Gastroesophageal sphincter (tissue), 4 donors: ENCODE measurements at places on chromosomes 13 and 19. TPM values are rescaled to one million over a fixed set of nuclear protein-coding genes. Genes with fewer than 3 reads are reported as not detected.

Gene GJB2
- 57.5 TPM for total RNA-seq

Gene MTUS2
- total RNA-seq = 22.3 TPM

GRCh38 chr13:40130871-40131636 is 475.6 kb downstream of the COG6 start:
- H3K27ac ChIP-seq = no peak overlapping the region
- H3K27me3 ChIP-seq = no peaks in the 10 kb centered on the region

DNA sequence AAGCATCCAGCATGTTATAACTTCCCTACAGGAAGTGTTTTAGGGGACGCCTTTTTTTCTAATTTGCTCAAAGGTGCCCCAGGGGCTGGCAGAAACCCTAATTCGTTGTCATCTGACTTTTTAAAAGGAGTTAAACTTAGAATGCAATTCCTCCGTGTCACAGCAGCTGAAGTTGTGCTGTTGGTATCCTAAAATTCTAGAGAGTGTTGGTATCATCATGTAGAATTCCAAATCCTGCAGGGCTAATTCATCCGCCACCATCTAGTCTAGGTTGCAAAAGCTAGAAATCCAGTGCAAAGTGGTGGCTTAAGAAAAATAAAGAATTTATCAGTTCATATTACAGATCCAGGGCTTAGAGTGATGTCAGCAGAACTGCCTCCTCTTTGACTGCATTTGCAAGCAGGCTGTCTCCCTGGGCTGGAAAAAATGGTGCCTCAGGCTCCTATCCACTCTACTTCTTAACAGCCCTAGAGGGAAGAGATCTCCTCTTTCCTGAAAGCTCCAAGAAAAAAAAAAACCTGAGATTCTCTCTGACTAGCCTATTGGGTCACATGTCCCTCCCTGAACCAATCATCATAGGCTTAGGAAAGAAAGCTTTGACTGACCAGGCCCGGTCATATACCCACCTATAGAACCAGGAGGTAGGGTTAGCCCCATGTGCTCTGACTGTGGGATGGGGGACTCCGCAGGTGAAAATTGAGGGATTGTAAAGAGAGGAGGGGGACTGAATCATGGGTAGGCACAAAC is 73.0 kb downstream of the MAP4K1 start:
- no peaks in the 10 kb centered on the region for H3K4me1 ChIP-seq
- ATAC-seq = no peak
- no peaks in the 10 kb centered on the region for H3K36me3 ChIP-seq
- H3K4me3 ChIP-seq = no peak overlapping the region
- peak overlapping the region; percentile 60 for H3K27ac ChIP-seq
- no peaks in the 10 kb centered on the region for H3K27me3 ChIP-seq

GRCh38 chr13:79637133-79637763 is 156.3 kb downstream of the NDFIP2 start:
- ATAC-seq = no peak
- no peak overlapping the region for H3K27ac ChIP-seq
- no peaks in the 10 kb centered on the region for H3K36me3 ChIP-seq
- H3K4me1 ChIP-seq = no peaks in the 10 kb centered on the region
- H3K27me3 ChIP-seq = no peaks in the 10 kb centered on the region
- H3K4me3 ChIP-seq = no peak overlapping the region

DNA sequence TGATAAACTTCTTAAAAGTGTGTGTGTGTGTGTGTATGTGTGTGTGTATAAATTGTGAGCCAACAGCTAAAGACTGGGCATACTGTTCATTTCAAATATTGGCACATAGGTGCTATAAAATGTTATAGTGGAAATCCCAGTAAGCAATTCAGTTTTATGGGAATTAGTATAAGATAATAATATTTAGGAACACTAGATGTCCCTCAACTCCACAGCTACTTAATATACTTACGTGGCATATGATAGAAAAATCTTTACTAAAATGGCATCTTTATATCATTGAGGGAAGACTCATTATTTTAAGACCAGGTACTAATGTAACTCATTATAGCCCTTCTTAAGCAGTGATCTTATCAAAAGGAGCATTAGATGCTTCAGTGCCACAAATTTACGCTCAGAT is 266.2 kb downstream of the MAB21L1 start:
- no peak overlapping the region for H3K4me3 ChIP-seq
- no peak for ATAC-seq
- no peaks in the 10 kb centered on the region for H3K4me1 ChIP-seq
- H3K36me3 ChIP-seq = peaks cover 8% of the 10 kb centered on the region

GRCh38 chr19:14480700-14481079 is 5.5 kb upstream of the PTGER1 start:
- no peak overlapping the region for H3K4me3 ChIP-seq
- H3K36me3 ChIP-seq = peaks cover 75% of the 10 kb centered on the region
- H3K4me1 ChIP-seq = peaks cover 38% of the 10 kb centered on the region
- no peak overlapping the region for H3K27ac ChIP-seq

DNA sequence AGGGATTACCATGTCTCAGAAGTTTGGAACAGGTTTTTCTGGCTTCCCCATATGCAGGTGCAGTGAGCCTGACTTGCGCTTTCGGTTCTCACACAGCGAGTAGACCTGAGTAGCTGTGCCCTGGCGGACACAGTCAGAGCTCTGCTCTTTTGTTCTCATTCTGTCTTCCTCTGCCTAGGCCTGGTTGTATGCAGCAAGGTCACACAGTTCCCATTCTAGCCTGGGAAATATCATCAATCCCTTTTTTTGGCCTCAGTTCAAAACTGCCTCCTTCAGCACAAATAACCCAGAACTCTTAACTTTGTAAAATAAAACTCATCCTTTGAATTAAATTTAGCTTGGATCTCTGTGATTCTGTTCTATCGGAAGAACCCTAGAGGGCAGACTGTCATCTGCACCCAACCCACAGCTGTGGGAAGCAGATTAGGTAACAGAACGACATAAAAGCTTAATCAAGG is 10.2 kb downstream of the OXGR1 start:
- H3K4me3 ChIP-seq = no peak overlapping the region
- H3K36me3 ChIP-seq = no peaks in the 10 kb centered on the region
- peak; percentile 84 for ATAC-seq
- no peak overlapping the region for H3K27ac ChIP-seq
